ENCODE measurements at places on chromosomes 6 and 20.
A peak's percentile ranks its signal among the peaks of the same experiment; 100 is the strongest.

DNA sequence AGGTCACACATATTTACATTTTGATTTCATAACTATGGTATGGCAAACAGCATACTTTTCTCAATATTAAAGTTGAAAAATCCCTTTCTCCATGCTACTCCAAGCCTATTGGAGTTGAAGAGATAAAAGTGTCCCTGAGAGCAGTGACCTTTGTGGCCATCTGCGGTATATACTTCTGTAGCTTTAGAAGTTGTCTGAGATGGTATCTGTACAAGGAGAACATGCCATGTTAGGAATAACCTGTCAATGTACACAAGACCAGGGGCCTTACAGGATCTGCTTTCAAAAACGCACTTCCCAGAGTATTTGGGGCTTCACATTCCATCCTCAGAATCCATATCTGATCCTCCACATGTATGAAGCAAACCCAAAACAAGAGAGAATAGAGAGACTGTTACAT is 226.7 kb downstream of the MEI4 start:
- DNase-seq, result no peak

- DNase-seq, result no peak
These were observed 12.3 kb upstream of the PRIM2 start for GRCh38 chr6:57305107-57305506.

GRCh38 chr6:168004945-168005344 is 7.5 kb downstream of the KIF25 start:
- no peak for DNase-seq

DNA sequence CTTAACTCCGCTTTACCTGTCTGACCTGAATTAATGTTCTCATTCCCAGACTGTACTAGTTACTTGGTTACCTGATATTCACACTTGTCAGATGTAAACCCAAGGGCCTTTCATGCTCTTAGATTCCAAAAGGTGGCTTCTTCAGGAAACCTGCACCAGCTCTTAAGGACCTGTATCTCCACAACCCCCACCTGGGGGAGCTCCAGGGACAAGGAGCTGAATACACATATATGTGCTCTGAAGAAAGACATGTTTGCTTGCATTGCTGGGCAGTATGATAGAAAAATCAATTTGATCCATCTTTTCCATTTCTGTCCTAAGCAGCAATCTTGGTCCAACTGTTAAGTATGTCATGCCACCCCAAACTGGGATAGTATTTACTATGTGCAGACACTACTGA is 64.8 kb upstream of the POU3F2 start:
- DNase-seq, result no peak

DNA sequence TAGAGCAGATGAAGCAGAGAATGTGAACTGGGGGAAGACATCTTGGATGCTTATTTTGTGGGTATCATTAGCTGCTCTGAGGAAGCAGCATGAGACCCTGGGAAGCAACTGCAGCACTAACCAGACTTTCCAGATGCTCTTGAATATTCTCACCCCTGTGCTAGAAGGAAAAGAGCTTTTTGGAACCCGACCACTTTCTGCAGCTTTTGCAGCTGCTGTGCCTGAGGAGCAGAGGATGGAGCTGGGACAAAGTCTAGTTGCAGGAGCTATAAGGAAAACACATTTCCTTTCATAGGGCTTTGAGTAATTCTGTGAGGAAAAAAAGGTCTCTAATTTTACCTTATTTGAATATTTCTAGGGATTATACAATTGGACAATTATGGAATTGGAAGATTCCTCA is 369.7 kb downstream of the CD109 start:
- DNase-seq, result no peak

- DNase-seq, result no peak
These were observed 12.0 kb downstream of the ULBP3 start for GRCh38 chr6:150056916-150057315.

- no peak for DNase-seq
These were observed 613.0 kb downstream of the UTRN start for GRCh38 chr6:144898052-144898689.

DNA sequence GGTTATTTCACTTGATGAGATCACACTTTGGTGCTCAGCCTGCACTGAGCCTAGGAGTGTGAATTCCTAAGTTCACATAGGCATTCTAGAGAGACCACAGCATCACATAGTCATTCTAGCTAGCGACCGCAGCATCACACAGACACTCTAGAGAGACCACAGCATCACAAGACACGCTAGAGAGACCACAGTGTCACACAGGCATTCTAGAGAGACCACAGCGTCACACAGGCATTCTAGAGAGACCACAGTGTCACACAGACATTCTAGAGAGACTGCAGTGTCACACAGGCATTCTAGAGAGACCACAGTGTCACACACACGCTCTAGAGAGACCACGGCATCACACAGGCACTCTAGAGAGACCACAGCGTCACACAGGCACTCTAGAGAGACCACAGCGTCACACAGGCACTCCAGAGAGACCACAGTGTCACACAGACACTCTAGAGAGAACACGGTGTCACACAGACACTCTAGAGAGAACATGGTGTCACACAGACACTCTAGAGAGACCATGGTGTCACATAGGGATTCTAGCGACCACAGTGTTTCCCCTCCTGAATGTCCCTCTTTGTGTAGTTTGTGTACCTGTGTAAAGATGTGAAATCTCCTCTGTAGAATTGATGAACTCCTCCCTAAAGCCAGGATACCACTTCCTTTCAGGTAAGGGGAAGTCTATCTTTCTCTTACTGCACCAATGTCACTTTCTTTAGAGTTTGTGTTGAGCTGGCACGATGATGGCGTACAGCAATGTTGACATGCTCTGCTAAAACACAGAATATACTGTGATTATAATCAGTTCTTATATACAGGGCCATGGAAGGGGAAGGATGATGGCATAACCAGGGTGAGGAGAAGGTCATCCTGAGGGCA is 169.4 kb downstream of the ZDHHC14 start:
- DNase-seq, result no peak

GRCh38 chr20:50722424-50723155 is 8.8 kb upstream of the PARD6B start:
- DNase-seq, result no peak

DNA sequence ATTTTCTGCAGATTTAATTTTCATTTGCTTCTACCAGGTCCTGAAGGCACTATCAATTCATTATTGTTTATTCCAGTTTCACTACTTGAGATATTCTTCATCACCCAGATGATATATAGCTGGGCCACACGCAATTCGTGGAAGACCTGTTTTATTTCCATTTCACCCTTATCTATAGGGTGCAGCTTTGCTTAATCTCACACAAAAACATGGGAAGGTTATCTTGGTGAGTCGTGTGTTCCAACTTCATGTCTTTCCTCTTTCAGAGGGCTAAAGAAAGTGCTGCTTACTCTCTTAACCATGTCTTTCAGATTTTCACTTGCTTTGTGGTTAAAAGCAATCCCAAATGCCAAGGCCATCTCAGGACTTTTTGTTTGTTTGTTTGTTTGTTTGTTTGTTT is 194.0 kb downstream of the SOD2 start:
- DNase-seq, result no peak

- DNase-seq, result no peak
These were observed 379.1 kb downstream of the TENT5A start for GRCh38 chr6:81373414-81373813.

GRCh38 chr6:124866040-124866439 is 96.2 kb upstream of the RNF217 start:
- DNase-seq, result no peak

GRCh38 chr6:169224185-169224695 is 29.4 kb downstream of the THBS2 start:
- no peak for DNase-seq

DNA sequence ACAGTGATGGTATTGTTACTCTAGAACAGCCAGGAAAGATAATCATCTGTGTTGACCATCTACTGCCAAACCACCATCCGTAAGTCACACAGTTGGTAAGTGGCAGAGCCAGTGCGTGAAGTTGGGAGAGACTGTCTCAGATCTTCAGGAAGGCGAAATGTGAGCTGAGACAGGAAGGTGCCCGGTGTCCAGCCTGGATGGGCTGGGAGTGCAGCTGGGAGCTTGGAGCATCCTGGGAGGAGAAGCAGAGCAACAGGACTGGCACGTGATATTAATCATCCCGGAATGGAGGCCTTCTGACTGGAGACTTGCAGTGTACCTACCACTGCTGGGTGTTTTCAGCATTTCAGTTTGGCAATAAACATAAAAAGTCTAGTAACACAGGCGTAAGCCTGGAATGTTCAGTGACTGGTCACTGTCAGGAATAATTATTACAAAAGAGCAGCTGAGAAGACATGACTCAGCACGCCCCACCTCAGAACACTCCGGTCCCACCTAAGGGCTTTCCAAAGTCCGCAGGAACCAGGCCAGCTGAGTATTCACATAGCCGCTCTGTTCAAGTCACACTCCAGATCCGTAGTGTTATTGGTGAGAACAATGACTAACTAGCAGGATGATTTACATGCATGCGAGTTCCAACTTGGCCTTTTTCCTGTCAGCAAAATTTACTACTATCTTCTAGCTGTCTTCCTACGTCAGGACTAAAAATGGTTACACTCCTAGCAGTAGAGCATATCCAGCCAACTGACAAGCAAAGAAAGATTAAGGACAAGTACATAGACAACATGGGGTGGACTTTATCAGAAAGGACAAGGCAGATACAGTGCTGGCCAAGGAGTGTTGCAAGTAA is 45.1 kb upstream of the PNRC1 start:
- DNase-seq, result no peak

GRCh38 chr6:158018041-158018771 is 36.5 kb downstream of the SYNJ2 start:
- DNase-seq, result no peak

- no peak for DNase-seq
These were observed 1172.2 kb upstream of the CITED2 start for GRCh38 chr6:140546640-140547039.

- DNase-seq, result peak; percentile 38
These were observed 17.9 kb upstream of the ZBTB2 start for GRCh38 chr6:151409260-151409659.

DNA sequence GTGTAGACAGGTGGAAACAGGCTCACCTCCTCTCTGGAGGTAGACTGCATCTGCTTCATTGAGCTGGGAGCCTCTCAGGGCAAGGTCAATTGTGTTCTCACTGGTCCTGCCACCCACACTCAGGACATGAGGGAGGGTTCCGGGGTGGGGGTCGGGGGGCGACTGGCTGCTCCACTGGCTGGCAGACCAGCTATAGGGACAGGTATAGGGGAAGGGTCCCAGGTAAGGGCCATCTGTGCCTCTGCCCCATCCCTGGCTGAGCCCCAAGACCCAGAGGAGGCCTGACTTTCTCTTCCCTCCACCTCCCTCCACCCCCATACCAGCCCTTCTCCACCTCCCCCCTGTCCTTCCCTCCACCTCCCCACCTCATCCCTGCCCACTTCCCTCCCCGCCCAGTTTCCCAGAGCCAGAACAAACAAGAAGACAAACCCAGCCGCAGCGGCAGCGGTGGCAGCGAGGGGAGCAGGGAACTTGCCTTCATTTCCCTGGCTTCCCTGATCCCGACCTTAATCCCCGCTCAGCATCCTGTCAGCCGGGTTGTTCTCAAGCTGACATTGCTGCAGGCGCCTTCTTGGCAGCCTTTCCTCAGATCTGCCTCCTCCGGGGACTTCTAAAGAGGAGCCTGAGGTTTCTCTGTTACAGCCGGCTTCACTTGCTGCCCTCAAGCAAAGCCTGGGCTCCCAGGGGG is 18.3 kb upstream of the FOXP4 start:
- no peak for DNase-seq

DNA sequence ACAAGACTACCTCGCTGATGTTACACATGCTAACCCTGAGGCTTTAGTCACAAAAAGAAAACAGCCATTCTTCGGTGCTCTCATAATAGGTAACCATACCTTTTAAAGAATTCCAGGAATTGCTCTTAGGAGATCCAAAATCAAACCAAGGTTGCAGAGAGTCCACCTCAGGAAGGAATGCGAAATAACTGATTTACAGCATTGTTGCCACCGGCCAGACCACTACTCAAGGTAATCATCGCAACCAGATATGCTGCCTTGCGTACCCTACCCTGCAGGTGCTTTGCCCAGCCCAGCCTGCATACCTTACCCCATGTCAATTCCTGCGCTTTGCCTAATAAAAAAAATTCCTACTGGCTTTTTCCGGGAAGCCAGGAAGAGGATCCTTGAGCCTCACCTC is 27.0 kb downstream of the NUP153 start:
- DNase-seq, result no peak

GRCh38 chr6:112360498-112360897 is 13.4 kb downstream of the RFPL4B start:
- DNase-seq, result no peak

DNA sequence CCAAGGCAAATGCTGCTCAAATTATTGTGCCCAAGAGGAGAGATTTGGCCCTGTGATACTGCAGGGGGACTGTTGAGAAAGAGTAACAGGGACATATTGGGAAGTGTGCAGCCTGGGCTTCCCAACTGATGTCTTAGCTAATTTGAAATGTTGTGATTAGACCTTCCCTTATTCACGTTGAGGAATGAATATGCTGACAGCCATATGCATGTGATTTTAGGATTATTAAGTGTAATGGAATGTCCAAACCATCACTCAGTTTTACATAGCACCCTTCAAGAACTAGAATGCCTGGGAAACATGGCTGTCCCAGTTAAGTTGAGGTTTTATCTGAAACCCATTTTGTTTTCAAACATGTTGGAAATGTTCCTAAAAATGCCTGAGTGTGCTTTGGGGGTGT is 81.4 kb downstream of the CARMIL1 start:
- DNase-seq, result no peak

GRCh38 chr20:5535125-5535756 is 215.0 kb upstream of the SHLD1 start:
- no peak for DNase-seq

- DNase-seq, result no peak
These were observed 19.2 kb downstream of the TREML4 start for GRCh38 chr6:41247288-41247865.

GRCh38 chr6:154522576-154522975 is 12.1 kb upstream of the CNKSR3 start:
- DNase-seq, result no peak
